Activated CD8-positive, alpha-beta memory T cell treated with anti-CD3 and anti-CD28 coated beads for 48 hours (primary cell): ENCODE measurements at places on chromosomes 4 and X.

GRCh38 chr4:137345597-137345996 lies 186.7 kb downstream of the PCDH18 start:
- DNase-seq = no peak

DNA sequence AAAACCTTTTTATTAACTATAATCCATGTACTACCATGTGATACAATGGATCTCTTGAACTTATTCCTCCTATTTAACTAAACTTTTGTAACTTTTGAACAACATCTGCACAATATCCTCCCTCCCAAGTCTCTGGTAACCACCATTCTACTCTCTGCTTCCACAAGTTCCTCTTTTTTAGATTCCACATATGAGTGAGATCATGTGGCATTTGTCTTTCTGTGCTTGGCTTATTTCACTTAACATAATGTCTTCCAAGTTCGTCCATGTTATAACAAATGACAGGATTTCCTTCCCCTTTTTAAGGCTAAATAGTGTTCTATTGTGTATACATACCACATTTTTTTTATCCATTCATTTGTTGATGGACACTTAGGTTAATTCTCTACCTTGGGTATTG lies 28.1 kb downstream of the DCAF8L1 start:
- DNase-seq = no peak

DNA sequence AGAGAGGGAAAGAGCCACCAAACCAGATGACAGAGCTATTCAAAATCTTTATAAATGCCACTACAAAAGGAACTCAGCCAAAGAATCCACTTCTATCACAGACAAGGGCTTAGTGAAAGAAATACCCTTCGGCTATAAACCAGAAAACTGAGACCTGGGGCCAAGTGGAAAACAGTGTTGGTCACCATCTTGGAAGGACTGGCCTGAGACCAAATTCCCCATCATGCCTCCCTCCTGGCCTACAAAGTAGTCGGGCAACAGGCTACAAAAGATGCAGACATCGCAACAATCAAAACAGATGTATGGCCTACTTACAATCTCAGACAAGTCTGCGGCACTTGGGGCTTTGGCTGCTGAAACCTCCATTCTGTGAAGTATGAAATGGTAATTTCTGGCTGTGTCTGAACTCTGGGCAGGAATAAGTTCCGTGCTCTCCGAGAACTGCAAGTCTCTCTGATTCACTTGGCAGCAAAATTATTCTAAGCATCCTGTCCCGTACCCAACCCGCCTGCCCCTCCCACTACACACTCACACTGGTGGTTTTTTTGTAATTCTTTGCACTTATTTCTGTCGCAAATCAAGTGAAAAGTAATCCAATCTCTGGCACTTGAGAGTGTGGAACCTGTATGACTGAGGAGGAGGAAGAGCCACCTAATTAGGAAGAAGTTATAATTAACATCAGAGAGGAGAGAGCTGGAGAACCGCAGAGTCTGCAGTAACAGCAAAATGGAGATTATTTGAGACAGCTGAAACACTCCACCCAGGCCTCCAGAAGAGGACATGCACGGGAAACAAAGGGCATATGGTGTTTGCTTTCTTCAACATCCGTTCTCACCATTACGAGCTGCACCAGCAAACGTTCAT lies 87.8 kb downstream of the SH3KBP1 start:
- DNase-seq = no peak

GRCh38 chr4:183635321-183635720 lies 23.7 kb downstream of the RWDD4 start:
- DNase-seq = no peak

GRCh38 chr4:120763650-120764049 lies 158.9 kb downstream of the PRDM5 start:
- DNase-seq = no peak

DNA sequence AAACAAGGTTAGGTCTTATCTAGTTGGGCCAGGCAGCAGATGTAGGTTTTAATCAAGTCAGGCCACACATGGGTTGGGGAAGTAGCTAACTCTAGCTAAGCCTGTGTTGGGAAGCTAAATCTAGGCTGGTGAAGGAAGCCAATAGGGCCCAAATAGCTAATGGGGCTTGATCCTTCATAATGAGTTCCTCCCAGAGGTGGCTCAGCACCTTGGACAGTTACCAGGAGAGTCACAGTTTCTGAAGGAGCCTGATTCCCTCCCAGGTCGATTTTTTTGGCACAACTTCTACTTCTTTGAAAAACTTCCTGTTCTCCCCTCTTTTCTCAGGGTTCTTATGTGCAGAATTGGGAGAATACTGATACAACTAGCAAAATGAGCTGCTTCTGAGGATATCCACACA lies 242.5 kb upstream of the PRPS2 start:
- no peak for DNase-seq

DNA sequence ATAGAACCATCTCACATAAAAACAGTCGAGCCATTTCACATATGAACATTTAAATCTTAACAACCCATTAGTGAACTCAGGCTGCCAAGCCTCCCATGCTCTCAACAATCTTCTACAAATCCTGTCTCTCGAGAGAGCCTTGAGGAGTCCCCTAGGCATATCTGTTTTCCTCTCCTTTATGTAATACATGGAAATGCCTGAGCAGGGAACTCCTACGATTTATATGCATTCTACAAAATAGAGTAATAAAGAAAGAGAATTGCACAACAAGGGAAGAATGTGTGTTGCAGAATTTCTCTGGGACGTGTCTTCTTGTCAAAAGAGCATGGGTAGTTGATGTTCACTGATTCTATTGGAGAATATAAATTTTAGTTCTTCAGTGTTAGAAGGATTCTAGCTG lies 101.8 kb upstream of the VCX2 start:
- no peak for DNase-seq

DNA sequence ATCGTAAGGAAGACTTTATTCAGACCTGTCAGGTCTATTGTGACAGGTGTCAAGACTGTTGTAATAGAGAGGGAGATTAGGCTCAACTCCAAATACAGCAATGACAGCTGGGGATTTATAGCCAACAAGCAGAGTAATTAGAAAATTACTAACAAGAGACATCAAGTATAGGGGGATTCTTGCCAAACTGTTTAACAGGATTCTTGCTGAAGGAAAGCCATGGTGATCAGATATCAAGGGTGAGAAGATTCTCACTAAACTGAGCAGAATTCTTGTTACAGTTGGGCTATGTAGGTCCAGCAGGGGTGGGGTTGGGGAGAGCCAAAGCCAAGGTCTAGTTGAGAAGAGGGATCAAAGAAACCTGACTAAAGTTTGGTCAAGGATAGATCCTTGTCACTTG lies 461.0 kb upstream of the GALNT7 start:
- DNase-seq = no peak

DNA sequence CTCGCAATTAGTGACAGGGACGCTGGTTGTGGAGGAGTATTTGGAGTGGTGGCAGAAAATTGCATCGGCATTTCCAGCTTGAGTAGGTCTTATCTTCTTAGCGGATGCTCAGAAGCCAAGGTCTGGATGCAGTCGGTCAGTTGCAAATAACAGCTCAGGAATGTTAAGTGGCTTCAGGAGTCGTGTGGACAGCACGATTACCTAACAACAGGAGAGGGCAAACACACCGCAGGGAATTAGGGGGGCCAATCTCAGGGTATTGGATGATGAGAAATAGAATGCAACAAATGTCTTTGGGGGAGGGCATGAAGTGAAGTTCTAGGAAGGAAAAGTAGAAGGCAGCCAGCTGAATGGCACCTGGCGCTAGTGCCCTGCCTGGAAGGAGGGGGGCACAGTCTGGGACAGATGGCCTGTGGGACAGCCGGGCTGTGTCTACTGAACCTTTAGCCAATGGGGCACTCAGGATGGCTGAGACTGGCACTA lies 11.8 kb downstream of the RASL11B start:
- no peak for DNase-seq

- DNase-seq = no peak
Observed at GRCh38 chr4:84319124-84319523, 180.0 kb downstream of the NKX6-1 start.

GRCh38 chrX:129831091-129831885 lies 12.4 kb downstream of the ZDHHC9 start:
- DNase-seq = no peak

- DNase-seq = no peak
Observed at GRCh38 chr4:186630128-186630527, 74.8 kb upstream of the MTNR1A start.

DNA sequence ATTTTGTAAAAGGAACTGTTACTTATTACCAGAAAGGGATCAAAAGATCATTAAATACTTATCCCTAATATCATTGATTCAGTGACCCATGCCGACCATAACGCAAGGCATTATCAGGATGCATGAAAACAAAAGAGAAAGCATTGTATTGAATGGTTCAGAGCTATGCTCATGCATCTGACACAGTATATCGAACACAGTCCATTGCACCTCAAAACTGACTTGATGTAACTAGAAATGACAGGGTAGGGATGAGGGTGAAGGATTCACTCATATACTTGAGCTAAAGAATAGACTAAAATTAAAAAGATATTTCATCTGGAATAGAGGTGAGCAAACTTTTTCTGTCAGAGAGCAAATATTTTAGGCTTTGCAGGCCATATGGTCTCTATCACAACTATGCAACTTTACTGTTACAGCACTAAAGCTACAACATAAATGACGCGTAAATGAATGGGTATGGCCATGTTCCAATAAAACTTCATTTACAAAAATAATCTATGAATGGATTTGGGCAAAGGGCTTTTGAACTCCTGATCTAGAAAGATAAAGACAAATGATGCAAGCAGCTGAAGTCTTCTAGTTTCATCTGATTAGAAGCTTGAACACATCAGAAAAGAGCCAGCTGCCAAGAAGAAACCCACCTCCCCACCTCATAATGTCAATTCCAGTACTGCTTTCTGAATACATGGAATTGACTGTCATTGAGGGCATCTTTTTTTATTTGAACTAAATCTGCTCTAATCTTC lies 12.9 kb upstream of the SPP1 start:
- DNase-seq = no peak

- DNase-seq = no peak
Observed at GRCh38 chr4:151792995-151793394, 32.2 kb upstream of the GATB start.

DNA sequence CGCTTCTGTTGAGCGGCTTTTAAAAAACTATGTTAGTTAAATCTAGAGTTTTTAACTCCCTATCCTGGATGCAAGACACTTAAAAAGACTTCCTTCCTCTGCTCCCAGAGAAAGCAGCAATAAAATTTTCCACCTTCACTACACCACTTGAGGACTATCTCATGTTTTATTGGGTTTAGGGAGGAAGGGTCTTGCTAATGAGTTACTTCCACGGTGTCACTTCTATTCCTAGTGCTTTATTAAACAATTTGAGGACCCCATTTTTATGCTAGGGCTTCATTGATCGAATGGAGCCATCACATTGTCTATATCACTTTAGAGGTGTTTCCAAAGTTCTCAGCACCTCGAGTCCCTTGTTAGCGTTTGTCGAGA lies 3.7 kb upstream of the STIM2 start:
- DNase-seq = no peak

DNA sequence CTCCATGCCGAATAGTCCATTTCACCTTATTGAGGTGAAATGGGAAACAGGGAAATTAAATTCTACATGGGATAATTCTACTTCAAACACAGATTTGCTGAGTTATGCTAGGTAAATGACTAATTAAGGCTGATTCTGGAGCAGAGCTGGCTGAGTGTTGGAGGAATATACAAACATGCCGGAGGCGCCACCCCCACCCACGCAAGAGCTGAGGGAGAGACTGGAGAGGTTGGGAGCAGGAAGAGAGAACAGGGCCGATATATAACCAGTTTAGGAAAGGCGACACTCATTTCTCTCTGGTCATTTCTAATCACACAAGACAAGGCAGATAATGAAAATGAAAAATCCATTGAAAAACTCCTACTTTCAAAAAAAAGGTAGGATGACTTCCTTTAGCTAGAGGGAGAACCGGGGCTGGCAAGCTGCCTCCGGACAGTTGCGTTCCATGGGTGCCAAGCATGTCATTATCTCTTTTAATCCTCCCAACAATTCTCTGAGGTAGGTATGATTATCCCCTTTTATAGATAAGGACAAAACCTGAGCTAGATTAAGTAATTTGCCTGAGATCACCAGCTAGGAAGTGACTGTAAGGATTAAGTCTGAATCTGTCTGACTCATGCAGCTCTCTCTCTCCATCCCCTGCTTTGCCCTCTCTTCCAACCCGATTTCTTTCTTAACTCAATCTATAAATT lies 27.6 kb upstream of the CFAP299 start:
- DNase-seq = no peak

GRCh38 chr4:121183361-121183760 lies 19.2 kb upstream of the TNIP3 start:
- DNase-seq = no peak

DNA sequence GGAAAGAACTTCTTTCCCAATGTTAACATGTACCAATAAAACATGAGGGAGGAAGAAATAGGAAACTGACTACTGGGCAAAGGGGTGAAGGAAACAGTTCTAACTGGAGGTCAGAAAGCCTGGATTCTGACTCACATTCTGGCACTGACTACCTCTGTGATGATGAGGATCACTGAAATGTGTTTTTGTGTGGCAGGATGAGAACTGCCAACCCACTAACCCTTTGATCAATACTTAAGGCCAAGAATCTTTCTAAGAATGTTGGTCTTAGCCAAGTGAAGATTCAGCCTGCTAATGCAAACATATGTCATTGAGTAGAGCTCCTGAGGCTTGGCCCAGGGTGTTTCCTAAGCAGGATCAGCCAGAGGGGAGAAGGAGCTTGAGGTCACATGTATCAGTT lies 4.6 kb downstream of the ALAS2 start:
- DNase-seq = no peak

GRCh38 chr4:118816538-118817177 lies 19.3 kb downstream of the SEC24D start:
- no peak for DNase-seq

DNA sequence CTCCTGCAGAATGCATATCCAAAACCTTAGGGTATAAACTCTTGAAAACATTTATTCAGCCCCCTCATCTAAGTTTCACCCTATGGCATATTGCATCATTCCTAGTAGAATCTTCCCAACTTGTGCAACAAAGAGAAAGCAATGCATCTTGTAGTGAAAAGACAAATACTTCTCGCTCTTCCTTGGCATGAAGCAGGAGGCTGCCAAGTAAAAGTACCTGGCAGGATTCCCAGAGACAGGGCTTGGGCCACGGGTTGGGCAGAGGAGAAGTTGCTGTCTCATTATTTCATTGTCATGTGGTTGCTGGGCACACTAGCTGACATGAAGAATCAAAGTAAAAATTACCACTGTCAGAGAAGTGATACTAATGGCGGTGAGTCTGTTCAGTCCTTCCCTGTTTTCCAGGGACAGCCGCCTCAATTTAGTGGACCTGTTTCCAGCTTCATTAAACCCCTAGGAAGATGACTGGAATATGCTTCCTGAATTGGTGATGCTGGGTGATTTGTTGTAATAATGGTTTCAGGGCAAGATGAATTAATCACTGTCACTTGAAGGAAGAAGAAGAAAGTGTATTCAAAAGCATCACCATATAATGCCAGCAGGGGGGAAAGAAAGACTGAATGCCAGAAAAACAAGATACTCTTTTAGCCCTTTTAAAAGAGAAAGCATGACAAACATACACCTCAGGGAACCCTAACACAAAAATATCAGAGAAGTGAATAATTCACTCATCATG lies 380.5 kb upstream of the IGFBP7 start:
- no peak for DNase-seq

- DNase-seq = no peak
Observed at GRCh38 chrX:17668929-17669328, 68.4 kb upstream of the SCML1 start.
